Astrocyte (in vitro differentiated cells and primary cell): ENCODE measurements at places on chromosomes 3 and 15. TPM values are rescaled to one million over a fixed set of nuclear protein-coding genes. Genes with fewer than 3 reads are reported as not detected.

SKIC8 gene
- total RNA-seq, result 43.6 and 46.3 TPM in 2 replicates

DNA sequence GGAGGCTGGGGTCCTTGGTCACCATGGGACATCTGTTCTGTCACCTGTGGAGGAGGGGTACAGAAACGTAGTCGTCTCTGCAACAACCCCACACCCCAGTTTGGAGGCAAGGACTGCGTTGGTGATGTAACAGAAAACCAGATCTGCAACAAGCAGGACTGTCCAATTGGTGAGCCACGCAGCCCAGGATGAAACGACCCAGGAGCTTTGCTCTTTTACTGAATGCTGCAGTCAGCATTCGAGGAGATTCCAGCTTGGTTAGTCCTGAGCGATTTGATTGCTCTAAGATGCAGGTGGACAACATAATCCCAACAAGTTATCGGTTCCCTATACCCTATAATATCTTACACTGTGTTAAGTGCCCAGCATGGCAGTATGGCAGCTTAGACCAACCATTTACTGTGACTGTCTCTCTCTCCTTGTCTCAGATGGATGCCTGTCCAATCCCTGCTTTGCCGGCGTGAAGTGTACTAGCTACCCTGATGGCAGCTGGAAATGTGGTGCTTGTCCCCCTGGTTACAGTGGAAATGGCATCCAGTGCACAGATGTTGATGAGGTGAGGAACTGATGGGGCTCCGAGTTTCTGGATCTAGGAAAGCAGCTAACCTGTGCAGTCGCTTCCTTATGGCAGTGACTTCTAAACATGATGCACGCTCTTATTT, 7.8 kb downstream of the THBS1 start:
- H3K4me3 ChIP-seq, result no peak overlapping the region
- no peaks in the 10 kb centered on the region for H3K27me3 ChIP-seq
- H3K4me1 ChIP-seq, result peaks cover 29% of the 10 kb centered on the region
- DNase-seq, result no peak
- peaks cover 100% of the 10 kb centered on the region for H3K36me3 ChIP-seq

DNA sequence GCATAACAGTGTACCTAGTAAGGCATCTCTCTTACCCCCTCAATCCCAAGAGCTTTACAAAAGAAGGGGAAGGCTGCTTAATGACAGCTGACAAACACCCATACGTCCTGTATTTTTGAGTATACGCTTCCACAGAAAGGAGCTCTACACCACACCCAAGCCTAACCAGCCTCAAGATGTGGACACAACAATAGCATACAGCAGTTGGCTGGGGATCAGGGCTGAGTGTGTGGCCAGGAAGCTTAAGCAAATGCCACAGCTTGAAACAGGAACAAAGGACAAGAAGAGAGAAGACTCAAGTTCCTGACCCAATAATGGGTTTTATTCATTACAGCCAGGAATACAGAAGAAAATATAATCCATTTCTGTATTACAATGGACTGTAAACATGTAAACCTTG, 6.9 kb downstream of the HEXA start:
- no peaks in the 10 kb centered on the region for H3K36me3 ChIP-seq
- no peak overlapping the region for H3K27ac ChIP-seq
- no peak overlapping the region for H3K4me3 ChIP-seq
- no peak for DNase-seq
- no peaks in the 10 kb centered on the region for H3K27me3 ChIP-seq

- H3K27ac ChIP-seq, result no peak overlapping the region
- no peak for DNase-seq
- no peaks in the 10 kb centered on the region for H3K36me3 ChIP-seq
- H3K4me1 ChIP-seq, result no peaks in the 10 kb centered on the region
- no peak overlapping the region for H3K4me3 ChIP-seq
These were observed 65.2 kb downstream of the FHIT start for GRCh38 chr3:61186030-61186429.
